ENCODE measurements at places on chromosomes 3 and 15. TPM values are rescaled to one million over a fixed set of nuclear protein-coding genes. Genes with fewer than 3 reads are reported as not detected.
A peak's percentile ranks its signal among the peaks of the same experiment; 100 is the strongest.

DNA sequence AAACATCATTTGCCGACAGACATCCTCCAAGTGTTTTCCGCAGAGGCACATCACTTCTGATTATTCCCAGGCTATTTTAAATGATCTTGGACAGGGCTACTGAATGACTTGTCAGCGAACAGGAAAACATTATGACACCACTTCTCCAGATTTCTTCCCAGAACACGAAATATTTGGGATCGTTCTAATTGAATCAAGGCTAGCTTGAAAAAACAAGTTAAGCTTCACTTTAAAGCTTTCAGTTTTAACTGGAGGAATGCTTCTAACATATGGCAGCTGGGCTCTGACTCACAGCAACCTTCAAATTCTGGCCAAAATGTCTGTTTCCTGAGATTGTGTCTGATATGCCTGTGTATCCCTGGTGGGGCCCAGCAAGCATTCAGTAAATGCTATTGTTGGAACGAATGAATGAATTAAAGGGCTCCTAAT is 127.0 kb upstream of the ICE2 start:
- peak; percentile 57 for DNase-seq

The GABRR3 gene
- total RNA-seq = not detected

DNA sequence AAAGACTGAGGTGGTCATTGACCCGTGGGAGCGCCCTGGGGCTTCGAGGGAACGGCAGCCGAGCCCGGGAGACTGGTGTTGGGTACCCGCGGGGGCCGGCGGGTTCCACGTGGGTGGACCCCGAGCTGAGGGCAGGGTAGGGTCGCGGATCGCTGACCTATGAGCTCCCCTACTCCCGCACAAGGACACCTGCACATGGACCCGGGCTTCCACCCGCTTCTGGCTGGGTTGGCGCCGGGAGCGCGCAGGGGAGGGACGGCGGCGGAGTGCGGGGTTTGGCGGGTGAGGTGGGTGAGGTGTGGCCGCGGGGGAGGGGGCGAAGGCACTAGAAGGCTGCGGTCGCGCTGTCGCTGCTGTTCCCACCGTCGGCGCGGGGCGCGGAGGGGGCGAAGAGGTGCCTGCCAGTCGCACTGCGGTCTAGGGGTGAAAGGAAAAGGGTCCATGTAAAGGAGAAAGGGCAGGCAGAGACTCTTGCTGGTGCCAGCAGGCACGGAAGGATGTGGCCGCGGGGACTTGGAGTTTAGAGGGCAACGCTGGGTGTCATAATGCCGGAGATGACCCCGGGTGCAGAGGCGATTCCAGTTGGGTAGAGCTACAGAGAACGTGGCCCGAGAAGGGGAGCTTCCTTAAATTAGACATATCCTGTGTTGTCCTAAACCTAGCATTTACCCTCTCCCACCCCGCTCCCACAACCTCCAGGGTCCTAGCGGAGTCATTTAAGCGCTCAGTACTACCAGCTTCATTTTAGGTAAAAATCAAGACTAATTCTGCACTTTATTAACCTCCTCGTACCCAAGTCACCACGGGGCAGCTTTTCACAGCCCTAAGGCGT is 245.9 kb upstream of the TOPAZ1 start:
- DNase-seq = no peak

DNA sequence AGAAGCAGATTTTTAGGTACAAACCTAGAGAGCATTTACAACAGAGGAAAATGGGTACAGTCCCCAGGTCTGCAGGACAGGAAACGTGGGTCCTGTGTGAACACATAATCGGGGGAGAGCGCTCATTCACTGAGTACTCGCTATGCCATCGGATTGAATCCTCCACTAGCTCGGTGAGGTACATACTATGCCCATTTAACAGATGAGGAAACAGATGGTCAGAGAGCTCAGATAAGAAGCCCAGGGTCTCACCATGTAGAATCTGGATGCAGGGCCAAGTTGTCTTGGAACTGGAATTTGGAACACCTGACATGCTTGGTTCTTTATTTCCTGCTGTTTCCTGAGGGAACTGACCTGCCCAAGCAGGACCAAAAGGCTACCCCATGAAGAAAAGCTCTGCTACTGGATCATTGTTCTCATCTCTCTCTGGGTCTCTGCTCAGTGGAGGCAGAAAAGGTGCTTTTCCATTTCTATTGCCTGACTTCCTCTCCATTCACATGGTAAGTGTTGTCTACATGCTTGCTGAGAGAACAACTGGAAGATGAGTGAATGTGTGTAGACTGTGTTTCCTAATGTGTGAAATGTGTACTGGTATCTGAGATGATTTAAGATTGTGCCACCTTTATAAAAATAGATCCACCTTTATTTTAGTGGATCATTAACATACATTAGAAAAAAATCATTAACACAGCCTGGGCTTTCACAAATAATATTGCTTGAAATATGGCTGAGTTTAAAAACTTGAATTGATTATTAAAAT is 89.1 kb downstream of the TGFBR2 start:
- DNase-seq = no peak

DNA sequence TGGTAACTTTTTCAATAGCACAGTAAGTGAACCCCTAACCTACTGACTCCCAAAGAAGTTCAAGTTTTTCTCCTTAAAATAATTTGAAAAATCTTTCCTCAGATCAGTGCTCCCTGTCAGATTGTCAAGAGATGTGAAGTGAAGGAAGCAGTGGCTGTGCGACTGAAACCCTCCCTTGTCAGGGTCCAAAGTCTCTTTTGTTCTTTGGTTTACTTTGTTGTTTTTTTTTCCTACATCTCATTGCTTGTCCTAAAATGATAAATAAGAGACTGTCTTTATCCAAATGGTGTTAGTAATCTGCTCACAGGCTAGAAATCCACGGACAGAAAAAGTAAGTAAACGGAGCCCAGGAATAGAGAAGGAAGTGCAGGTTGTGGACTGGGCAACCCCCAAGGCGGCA is 976 bp upstream of the DPPA4 start:
- no peak for DNase-seq

- DNase-seq = no peak
These were observed 19.2 kb upstream of the C15orf39 start for GRCh38 chr15:75182187-75183131.

- no peak for DNase-seq
These were observed 87.2 kb downstream of the OPA1 start for GRCh38 chr3:193680220-193680619.

The NUP210 gene
- total RNA-seq = 14.6 TPM

- DNase-seq = no peak
These were observed 848.6 kb downstream of the PDCD6IP start for GRCh38 chr3:34646911-34647460.

All from MG63 (cell line).